ENCODE measurements at places on chromosomes 7 and 10.

- no peak for DNase-seq
Observed at GRCh38 chr10:75733135-75733890, 301.9 kb downstream of the LRMDA start.

GRCh38 chr10:42986633-42987032 is 90.2 kb upstream of the RET start:
- no peak for DNase-seq

GRCh38 chr7:38229386-38229785 is 44.0 kb downstream of the TARP start:
- DNase-seq, result peak; percentile 36

DNA sequence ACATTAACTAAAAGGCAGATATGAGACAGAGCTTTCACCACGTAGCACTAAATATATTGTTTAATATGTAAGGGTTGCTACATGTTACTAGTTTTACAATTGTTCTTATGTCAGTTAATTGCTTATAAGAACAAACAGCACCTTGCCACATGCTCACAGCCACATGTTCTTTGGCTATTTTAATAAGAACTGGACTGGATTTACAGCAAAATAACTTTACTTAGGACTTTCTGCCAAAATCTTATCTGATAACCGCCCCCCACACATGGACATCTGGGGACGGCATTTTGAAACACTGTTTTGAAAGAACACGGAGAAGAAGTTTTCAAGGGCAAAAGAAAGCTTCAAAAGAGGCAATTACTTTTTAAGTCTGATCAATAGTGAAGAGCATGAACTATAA is 45.3 kb downstream of the JAZF1 start:
- DNase-seq, result no peak

GRCh38 chr10:120517881-120518484 is 61.0 kb downstream of the PLPP4 start:
- DNase-seq, result no peak

DNA sequence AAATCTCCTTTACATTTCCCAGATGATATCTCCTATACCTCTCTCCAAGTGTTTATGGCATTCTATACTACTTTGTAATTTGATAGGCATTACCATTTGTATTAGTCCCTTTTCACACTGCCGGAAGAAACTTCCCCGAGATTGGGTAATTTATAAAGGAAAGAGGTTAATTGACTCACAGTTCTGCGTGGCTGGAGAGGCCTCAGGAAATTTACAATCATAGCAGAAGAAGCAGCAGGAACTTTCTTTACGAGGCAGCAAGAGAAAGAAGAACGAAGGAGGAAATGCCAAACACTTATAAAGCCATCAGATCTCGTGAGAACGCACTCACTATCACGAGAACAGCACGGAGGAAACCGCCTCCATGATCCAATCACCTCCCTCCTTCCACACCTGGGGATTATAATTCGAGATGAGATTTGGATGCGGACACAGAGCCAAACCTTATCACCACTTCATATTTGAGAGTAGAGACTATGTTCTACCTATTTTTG is 1194.6 kb downstream of the SORCS1 start:
- no peak for DNase-seq

DNA sequence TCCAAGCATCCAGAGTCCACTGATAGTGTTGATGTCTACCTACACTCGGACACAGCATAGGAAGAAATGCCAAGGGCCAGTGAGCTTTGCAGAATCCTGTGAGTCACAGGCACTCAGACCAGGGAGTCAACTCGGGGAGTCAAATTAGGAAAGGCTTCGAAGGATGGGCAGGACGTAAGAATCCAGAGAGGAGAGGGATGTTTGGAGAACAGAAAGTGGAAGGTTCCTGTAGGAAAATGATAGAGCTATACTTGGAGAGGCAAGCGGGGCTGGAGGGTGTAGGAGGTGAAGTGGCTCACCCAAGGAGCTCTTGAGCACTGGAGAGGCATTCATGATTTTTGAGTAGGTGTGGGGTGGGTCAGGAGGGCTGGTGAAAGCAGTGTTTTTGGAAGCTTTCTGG is 3.0 kb downstream of the ZYX start:
- DNase-seq, result peak; percentile 76

GRCh38 chr10:51918440-51918839 is 219.0 kb upstream of the CSTF2T start:
- no peak for DNase-seq

DNA sequence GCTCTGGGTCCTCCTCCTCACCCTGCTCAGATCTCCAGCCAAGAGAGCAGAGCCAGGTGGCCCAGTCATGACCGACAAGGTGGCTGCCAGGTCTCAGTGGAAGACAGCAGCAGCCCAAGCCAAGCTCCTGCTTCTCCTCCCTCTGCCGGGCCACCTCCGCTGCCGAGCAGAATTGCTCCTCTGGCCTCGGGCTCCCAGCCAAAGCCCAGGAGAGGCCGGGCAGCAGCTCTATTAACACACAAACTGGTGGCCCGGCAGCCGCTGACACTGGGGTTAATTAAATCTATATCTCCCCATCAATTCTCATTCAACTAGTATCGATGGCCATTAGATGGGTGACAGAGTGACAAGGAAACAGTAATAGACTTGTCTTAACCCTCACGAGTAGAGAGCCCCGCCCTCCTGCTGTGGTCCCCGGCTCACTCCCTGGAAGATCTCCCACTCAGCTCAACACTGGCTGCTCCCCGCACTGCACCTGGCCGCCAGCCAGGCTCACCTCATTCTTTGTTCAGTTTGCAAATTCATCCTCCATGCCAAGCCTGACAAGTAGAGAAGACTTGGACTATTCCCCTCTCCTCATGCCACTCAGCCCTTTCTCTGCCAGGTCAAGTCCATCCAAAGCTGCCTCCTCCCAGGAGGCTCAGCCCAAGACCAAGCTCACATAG is 74.1 kb upstream of the UNC5B start:
- DNase-seq, result no peak

DNA sequence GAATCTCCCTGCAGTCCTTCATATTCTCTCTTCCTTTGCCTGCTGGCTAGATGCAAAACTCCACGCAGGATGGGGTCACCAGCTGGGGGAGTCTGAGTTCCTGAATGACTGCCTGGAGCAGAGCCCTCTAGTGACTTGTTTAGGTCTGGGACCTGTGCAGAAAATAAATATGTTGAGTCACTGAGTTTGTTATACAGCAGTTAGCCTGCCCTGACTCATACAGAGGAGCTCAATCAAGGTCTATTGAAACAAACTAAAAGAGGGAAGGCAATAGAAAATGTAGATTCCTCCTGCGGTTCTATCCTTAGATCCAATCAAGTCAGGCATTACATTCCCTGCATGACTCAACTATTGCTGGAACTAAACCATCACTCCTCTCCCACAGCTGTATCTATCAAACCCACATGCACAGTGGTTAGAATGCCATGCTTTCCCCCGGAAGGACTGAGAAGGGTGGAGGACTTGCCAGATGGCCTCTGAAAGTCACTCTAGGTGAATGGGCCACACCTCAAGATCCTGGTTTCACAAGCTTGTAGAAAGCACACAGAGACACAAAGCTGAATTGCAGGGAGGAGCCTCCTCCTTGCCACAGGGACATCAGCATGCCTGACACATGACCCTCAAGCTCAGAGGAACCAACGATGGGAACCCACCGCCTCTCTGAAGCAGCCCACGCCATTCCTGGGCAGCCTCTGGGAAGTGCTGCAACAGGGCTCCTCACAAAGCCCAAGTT is 73.9 kb downstream of the SH3PXD2A start:
- peak; percentile 89 for DNase-seq

DNA sequence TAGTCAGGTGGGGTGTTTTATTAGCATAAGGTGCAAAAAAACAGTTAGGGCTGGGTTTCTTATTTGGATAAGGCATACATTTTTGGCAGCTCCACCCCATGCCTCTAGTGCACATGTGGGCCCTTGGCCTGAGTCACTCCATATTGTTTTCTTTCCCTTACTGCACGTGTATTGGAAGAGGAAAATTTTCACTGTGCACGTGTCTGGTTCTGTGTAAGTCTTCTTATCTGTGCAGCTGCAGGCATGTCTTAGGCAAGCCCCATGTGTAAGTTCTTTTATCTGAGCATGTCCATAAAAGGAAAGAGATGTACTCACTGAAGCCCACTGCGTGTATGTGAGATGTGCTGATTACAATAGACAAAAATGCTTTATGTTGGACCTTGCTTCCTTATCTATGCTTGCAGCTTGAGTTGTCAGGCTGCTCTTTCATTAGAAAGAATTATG is 540.3 kb upstream of the IGFBP3 start:
- DNase-seq, result no peak

DNA sequence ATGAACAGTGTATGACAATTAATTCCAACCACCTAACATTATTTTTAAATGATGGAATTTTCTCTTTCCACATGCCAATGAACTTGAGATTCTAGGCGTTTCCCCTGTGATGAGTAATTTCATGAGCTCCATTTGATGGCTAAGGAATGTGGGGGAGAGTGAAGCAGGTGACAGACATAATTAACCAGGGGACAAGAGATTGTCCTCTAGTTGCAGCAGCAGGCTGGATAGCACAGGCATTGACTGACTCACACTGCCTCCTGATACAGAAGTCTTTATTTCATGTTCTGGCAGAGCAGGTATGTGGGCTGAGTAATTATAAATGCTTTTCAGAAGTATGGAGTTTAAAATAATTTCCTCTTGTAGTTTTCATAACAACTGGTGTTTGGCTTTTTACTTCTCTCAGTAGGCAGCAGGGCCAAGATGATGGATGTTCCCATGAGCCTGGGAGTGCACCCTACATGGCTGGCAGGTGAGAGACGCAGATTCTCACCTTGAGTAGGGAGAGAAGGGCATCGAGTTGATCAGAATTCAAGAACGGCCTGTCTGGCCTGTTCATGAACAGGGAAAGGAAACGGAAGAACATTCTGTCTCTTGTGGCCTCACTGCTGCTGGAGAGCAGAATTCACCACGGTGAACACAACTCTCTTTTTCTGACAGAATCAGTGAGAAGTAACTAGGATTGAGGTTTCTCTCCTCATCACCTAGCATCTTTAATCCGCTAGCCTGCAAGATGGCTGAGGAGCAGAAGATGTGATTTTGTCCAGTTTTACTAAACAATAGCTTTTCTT is 118.8 kb downstream of the AOAH start:
- DNase-seq, result peak; percentile 33

GRCh38 chr10:85420501-85421191 is 945.9 kb downstream of the GRID1 start:
- no peak for DNase-seq

- DNase-seq, result no peak
Observed at GRCh38 chr10:62243647-62243997, 25.0 kb downstream of the RTKN2 start.

DNA sequence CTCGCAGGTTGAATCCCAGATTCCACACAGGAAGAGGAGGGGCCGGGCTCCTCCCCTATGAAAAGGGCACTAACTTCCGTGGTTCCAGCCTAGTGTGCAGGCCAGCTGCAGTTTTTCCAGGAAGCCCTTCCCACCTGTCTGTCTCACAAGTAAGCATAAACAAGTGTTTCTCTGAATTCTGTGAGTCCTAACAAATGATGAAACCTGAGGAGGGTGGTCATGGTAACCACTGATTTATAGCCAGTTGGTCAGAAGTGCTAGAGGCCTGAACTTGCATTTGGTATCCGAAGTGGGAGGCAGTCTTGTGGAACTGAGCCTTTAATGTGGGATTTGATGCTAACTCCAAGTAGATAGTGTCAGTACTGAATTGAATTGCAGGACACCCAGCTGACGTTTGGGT is 54.7 kb upstream of the STEAP4 start:
- no peak for DNase-seq

- DNase-seq, result no peak
Observed at GRCh38 chr7:95694334-95694733, 78.0 kb upstream of the DYNC1I1 start.

DNA sequence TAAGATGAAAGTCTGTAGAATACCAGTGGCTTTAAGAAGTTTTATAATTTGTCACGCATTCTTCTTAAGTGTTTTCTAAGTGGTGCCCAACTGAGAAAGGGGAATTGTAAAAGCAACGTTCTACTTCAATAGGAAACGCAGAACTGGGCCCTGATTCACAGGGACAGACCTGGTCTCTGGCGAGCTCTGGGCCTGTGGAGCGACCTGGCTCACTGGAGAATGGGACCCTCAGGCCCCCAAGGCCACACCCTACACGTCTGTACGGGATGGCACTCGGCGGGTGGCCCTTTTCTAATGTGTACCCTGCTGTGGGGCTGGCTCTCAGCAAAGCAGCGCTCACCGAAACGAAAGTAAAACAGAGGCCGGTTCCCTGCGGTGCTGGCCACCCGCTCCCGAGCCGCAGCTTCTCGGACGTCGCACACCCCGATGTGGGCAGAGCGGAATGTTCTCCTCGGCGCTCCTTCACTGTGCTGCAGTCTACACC is 205.0 kb downstream of the DIP2C start:
- no peak for DNase-seq

- DNase-seq, result no peak
Observed at GRCh38 chr7:141991140-141991539, 4.5 kb upstream of the MGAM start.

DNA sequence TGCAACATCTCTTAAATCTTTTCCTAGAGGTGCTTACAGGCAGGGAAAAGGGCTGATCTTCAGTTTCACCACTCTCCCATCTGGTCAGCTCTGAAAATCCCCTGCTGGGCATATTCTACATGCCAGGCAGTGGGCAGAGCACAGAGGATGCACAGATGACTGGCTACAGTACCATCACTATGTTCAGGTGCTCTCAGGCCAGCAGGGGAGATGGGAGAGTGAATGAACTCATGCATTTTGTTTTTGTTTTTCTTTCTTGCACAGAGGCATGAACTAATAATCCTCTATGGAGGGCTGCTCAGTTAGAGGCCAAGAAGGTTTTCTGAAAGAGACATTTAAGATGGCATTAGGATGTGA is 19.3 kb downstream of the ELMO1 start:
- DNase-seq, result no peak

GRCh38 chr10:84138478-84139125 is 707 bp upstream of the GHITM start:
- no peak for DNase-seq

GRCh38 chr10:114795039-114795438 is 26.5 kb upstream of the FHIP2A start:
- DNase-seq, result peak; percentile 63

DNA sequence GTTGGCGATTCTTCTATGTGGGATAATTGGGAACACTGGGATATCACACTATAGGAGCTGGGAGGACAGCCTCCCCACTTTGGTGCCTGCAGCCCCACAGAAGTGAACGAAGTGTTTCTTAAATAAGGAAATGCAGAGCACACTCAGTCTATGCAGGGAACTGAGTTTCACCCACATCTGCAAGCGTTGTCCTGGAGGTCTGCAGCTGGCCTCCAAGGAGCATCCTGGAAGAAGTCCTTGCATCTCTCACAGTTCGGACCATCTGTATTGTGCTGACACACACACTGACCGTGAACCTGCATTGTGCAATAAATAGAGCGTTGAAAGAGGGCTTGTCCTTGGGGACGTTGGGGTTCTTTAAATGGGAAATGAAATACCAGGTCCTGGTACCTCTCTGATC is 25.8 kb downstream of the LAMB4 start:
- DNase-seq, result no peak

- DNase-seq, result peak; percentile 87
Observed at GRCh38 chr7:137642472-137642871, 204.3 kb downstream of the DGKI start.

- no peak for DNase-seq
Observed at GRCh38 chr7:37552030-37552429, 103.4 kb upstream of the ELMO1 start.

- peak; percentile 34 for DNase-seq
Observed at GRCh38 chr7:1081931-1082401, 5.9 kb upstream of the GPER1 start.
